Endodermal cell (in vitro differentiated cells): ENCODE measurements at places on chromosomes 2 and 18. TPM values are rescaled to one million over a fixed set of nuclear protein-coding genes. Genes with fewer than 3 reads are reported as not detected.

DNA sequence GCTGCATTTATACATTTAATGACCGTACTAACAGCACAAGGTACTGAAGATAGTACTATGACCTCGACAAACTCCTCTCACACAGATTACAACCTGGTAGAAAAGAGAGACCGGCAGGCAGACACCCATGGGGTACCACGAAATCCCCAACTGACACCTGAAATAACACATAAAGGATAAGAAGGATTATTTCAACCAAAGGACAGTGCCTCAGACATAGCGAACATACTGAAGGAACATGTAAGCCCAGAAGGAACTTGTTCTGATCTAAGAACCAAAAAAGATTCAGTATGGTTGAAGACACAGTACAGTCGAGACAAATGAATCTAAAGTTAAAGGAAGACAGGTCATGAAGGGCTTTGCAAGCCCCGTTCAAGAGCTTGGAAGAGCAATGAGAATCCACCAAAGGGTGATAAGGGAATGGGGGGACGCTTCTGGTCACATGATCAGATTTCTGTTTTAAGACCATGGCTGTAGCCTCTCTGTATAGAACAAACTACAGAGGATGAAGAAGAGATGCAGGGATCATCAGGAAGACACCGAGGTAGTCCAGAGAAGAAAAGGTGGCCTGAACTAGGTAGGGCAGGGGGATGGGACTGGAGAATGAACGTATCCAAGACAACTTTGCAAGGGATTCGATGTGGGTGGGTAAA is 902 bp downstream of the MCFD2 start:
- DNase-seq: no peak

GRCh38 chr2:197813093-197813787 is 8.8 kb downstream of the PLCL1 start:
- DNase-seq: peak; percentile 47

DNA sequence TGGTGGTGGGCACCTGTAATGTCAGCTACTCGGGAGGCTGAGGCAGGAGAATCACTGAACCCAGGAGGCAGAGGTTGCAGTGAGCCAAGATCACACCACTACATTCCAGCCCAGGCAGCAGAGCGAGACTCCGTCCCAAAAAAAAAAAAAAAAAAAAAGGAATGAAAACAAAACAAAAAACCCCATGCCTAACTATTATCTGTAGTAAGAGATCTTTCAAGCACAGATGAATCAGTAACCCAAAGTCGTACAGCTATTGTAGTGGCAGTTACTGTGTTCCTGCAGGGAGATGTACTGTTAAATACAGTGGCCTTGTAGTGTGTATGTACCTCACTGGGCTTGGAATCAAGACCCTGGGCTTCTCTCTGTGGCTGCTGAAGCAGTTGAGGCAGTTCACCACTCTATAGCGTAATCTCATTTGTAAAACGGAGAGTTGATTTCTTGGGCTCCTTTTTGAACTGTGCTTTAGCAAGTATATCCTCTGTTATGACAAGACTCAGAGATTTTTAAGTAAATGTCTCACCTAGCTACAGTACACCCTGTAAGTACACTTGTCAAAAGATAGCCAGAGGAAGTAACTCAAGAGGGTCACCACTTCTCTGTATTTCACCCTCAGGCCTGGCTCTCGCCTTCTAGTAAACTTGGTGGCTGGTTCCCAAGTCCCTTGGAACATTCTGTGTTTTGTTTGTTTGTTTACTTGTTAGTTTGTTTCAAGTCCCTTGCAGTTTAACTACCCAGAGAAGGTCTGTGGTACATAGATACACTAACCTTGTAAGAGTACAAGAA is 109.6 kb upstream of the FOSL2 start:
- no peak for DNase-seq

GRCh38 chr2:238120463-238121298 is 17.8 kb upstream of the KLHL30 start:
- peak; percentile 85 for DNase-seq

AQP12B gene
- total RNA-seq: not detected in 2 replicates

GRCh38 chr18:713135-713490 is 683 bp upstream of the ENOSF1 start:
- no peak for DNase-seq
